ENCODE measurements at places on chromosomes 6 and 20.

- DNase-seq = no peak
Measured at GRCh38 chr20:49766979-49767521, 45.6 kb upstream of the SLC9A8 start.

DNA sequence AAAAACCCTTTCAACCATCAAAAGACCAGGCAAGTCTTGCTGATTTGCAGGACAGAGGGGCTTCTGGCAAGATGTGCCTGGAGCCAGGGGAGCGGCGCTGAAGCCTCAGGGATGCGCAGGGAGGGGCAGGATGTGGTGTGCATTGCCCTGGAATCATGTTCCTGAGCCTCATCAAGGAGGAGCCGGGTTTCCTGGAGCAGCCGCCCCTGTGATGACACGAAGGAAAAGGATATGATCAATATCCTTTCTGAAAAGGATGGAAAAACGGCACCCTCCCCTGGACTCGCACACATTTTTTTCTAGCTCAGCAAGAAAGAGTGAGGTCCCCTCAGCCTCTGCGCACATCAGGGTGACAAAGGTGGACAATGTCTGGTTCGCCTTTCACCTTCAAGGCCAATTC, 173.1 kb upstream of the SSTR4 start:
- DNase-seq = no peak

GRCh38 chr6:14798594-14798982, 447.3 kb upstream of the JARID2 start:
- no peak for DNase-seq

GRCh38 chr6:127115084-127115655, 3.3 kb upstream of the RSPO3 start:
- DNase-seq = no peak

DNA sequence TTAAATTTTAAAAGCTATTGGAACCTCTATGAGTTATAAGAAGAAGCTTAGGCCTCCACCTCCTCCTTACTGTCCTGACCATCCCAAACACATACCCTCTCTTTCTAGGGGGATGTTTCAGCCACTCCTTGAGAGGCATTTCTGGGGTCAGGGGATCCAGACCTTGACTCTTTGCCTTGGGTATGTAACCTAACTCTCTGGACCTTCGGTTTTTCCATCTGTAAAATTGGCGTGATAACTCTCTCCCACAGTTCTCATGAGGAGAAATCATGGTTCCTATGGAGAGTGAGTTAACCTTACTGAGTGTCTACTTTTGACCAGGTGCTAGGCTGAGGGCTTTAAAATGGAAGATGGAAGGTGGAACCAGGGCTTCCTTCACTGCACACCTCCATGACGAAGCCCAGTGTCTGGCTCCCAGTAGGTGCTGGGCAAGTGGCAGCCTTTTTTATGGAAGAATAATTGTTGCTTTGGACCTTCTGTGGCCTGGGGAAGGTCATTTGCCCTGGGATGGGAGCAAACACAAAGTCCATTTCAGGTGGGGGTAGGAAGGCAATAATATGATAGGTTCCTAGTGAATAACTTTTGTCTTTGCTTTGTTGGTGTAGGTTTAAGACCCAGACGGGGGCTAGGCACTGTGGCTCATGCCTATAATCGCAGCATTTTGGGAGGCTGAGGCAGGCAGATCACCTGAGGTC, 18.4 kb downstream of the FOXP4 start:
- DNase-seq = no peak

GRCh38 chr20:31785089-31785488, 34.1 kb upstream of the MYLK2 start:
- no peak for DNase-seq

DNA sequence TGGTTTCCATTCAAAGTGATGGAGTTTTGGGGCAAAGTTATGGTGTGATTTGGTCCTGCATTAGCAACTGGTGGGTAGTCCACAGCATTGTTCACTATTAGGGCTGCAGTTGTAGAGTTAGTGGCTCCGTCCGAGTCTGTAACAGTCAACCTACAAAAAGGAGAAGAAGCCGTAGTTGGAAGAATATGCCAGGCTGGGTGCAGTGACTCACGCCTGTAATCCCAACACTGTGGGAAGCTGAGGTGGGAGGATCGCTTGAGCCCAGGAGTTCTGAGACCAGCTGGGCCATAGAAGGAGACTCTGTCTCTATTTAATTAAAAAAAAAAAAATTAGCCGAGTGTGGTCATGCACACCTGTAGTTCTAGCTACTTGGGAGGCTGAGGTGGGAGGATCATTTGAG, 69.5 kb downstream of the KIAA0319 start:
- DNase-seq = no peak

DNA sequence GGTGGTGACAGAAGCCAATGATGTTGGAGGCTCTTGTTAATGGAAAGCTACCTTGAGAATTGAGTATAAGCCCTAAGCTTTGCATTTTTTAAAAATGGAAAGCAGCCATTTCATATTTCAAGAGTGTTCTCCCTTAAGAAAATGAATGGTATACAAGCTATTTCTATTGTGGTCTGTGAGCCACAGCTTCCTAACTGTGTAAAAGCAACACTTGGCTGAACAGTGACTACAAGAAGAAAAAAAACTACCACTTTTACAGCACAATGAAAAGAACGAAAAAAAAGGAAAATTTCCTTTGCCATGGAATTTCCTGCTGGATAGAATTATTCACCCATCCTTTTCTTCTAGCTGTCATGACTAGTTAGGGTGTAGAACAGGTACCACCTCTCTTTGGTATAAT, 397.1 kb upstream of the BTBD3 start:
- no peak for DNase-seq

GRCh38 chr6:169169941-169170582, 83.6 kb downstream of the THBS2 start:
- DNase-seq = no peak

GRCh38 chr20:39270837-39271604, 308.9 kb downstream of the DHX35 start:
- DNase-seq = no peak

DNA sequence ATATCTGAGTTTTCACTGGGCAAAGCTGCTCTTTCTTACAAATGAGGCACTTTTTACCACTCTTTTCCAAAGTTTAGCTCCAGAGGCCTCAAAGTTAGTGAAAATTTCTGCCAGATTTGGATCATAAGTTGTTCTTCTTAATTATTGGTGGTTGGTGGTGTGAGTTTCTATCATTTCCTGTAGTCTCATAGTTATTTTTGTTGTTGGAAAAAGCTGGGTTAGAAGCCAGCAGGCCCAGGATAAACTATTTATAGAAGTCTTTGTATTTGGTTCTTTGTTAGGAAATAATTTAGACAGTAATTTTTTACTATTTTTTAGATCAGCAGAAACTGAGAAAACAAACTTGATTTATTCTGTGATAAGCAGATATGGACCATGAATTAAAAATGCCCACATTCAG, 10.6 kb downstream of the PFDN4 start:
- DNase-seq = no peak

GRCh38 chr6:155578251-155578650, 122.6 kb upstream of the NOX3 start:
- DNase-seq = no peak

DNA sequence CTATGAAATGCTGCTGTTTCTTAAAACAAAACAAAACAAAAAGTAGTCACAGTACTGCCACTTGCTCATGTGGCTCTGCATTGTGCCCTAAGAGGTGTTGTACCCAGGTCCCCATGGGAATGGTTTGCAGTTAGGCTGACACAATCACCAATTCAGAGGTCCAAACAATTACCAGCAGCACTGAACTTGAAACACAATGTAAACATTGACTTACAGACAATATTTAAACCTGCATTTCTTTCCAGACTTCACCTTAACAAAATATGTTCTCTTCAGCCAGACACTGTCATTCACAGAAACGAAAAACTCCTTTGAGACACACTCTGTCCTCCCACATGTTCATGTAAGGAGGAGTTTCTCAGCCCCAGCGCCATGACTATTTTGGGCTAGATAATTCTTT, 206.8 kb upstream of the ARG1 start:
- no peak for DNase-seq

DNA sequence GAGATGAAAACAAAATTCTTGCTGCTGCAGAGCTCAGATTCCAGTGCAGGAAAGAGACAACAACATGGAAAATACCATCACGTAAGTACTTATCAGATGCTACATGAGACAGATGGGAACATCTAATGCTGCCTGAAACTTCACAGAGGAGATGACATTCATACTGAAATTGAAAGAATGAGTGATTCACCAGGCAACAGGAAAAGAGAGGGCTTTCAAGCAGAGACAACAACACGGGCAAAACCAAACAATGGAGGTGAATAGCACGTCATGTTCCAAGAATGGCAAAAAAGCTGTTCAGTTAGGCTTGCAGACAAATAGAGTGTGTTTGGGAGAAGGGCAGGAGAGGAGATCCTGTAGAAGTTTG, 39.3 kb downstream of the GTF2H5 start:
- DNase-seq = no peak

GRCh38 chr20:6008254-6008653, 45.6 kb downstream of the LRRN4 start:
- DNase-seq = peak; percentile 25

DNA sequence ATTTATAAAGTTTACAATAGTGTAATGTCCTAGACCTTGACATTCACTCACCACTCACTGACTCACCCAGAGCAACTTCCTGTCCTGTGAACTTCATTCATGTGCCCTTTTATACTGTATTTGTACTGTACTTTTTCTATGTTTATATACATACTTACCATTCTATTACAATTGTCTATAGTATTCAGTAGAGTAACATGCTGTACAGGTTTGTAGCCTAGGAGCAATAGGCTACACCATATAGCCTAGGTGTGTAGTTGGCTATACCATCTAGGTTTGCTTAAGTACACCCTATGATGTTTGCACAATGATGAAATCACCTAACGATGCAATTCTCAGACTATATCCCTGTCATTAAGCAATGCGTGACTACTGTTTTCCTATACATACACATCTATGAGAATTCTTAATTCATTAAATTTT, 17.5 kb downstream of the EDEM2 start:
- DNase-seq = peak; percentile 60

GRCh38 chr20:46364670-46365486, 41.5 kb downstream of the ELMO2 start:
- no peak for DNase-seq

DNA sequence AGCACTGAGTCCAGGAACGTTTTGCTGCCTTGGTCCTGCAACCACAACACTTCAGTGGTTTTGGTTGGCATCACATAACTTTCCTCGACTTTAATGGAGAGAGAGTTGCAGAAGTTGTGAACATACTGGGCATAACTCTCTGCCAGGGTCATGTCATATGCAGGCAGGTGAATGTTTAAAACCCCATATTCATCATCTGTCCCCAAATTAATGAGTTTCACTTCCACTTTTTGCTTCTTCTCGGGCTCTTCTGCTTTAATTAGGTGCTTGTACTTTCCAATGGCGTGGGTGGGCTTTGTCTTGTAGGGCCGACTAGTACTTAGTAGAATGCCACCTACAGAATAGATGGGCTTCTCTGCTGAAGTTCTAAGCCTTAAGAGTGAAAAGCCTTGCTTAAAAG, 45.2 kb upstream of the TFAP2A start:
- no peak for DNase-seq

- DNase-seq = no peak
Measured at GRCh38 chr6:69795469-69796072, 1.2 kb downstream of the LMBRD1 start.

DNA sequence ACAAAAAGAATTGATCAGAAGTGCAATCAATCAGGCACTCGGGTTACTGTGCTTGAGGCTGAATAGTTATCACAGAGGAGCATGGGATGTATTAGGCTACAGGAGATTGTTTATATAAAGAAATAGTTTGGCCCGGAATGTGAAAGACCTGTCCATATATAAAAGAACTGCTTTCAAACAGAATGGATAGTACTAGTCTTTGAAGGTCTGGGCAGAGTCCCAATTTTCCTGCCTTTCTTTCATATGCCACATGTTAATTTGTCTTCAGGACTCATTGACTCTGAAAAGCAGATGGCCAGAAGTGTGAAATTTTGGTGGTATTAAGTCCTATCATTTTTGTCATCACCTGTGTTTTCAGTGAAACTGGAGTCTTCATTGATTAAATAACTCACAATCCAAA, 314.5 kb downstream of the EYA4 start:
- DNase-seq = no peak

DNA sequence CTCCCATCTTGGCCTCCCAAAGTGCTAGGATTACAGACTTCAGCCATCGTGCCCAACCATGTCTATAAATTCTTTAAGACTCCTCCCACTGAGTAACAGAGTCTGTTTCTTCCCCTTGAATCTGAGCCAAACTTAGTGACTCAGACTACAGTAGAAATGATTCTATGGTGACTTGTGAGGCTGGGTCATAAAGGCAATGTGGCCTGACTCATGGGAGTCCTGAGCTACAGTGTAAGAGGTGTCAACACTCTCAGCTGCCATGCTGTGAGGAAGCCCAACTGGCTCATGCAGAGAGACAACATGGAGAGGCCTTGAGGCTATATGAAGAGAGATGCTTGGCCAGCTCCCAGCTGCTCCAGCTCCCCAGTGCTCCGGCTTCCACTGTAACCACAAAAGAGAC, 5.2 kb upstream of the NRSN2 start:
- DNase-seq = peak; percentile 91

DNA sequence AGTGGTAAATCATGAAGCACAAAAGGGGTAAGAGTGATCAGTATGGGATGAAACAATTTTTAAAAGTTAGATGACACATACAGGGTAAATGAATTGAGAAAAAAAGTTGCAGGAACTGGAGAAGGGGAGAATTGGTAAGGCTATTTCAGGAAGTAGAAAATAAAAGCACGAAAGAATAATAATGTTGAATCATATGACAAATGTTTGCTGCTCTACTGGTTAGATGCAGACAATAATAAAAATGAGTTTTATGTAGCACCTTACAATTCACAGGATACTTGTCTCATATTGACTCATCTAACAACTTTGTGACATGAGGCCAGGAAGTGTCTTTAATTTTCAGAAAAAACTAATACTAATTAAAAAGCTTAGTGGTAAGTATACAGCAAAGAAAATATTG, 566.5 kb upstream of the MARCKS start:
- DNase-seq = no peak
